ENCODE measurements at places on chromosomes 2 and 18. TPM values are rescaled to one million over a fixed set of nuclear protein-coding genes. Genes with fewer than 3 reads are reported as not detected.

The GCG gene
- polyA plus RNA-seq, result 83.8 TPM

The PSMA8 gene
- polyA plus RNA-seq, result 0.04 TPM

The MYO1B gene
- polyA plus RNA-seq, result 37.9 TPM

The DLGAP1 gene
- 0.69 TPM for polyA plus RNA-seq

The VWA3B gene
- 0.09 TPM for polyA plus RNA-seq

The ACTR3 gene
- 148 TPM for polyA plus RNA-seq

The SEC11C gene
- polyA plus RNA-seq, result 114 TPM

DNA sequence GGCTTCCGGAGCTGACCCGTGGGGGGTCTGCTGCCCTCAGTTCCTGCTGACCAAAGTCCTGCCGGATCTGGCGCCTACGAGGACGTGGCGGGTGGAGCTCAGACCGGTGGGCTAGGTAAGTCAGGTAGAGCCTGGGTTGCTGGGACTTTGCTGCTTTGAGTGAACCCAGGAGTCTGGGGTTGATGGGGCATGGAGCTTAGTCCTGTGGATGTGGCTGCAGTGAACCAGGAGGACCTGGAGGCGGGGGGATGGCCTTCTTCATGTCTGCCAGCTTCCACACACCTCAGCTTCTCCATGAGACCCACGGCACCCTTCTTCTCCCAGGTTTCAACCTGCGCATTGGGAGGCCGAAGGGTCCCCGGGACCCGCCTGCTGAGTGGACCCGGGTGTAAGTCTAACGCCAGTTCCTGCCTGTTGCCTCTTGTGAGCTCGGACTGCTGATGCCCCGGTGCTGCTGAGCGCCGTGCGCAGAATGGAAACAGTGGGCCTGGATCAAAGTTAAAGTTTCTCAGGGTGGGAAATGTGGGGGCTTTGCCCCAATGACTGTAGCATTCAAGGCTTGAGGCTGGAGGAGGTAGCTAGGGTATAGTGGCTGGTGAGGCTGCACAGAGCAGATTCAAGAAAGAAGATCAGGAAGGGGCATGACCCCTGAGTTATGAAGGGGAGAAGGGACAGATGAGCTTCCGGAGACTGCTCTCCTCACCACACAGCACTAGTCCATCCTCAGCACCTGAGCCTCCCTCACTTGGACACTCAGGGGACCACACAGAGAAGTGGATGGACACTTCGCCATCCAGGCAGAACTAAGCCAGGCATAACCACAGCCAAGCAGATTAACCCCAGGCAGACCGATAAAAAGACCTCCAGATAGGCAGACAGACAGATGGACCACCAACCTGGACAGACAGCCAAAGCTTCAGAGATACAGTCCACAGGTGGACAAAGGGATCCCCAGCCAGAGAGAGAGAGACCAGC, 17.3 kb downstream of the PTPN18 start:
- DNase-seq, result no peak

DNA sequence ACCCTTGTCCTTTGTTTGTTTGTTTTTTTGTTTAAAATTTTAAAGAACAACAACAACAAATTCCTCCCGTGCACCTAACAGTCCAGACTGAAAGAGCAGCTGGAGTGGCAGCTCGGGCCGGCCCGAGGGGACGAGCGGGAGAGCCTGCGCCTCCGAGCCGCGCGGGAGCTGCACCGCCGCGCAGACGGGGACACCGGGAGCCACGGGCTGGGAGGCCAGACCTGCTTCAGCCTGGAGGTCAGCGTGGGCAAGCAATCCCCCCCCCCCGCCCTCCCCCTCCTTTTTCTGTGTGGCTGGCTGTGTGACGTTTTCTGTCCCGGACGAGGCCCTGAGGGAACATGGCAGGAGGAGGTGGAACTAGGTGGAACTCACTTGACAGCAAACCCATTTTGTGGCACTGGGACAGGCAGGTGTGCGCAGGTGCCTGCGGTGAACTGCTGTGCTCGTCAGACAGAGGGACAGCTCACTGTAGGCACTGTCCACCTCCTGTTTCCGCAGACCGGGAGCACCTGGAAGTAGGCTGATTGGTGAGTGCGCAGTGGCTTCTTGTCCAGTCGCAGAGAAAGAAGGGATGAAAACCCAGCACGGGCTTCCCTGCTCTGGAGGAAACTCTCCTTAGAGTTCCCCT, 80.6 kb downstream of the MTCL1 start:
- DNase-seq, result no peak

- no peak for DNase-seq
Observed at GRCh38 chr18:711310-711656, 1.1 kb downstream of the ENOSF1 start.

DNA sequence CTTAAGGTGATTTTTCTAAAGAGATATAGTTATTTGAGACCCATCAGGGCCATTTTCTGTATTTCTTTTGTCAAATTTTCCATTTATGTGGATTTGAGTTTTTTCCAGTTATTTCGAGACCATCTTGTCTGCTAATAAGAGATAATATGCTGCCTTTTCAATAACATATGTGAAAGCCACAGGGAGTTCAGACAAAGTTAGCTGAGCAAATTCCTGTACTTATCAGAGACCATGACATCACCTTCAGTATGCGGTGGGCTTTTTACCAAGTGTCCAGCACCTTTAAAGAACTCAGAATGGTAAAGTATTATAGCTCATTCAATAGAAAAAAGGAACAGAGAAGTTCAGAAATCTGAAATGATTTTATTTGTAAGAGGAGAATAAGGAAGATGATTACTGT, 11.7 kb downstream of the MAPK4 start:
- no peak for DNase-seq

DNA sequence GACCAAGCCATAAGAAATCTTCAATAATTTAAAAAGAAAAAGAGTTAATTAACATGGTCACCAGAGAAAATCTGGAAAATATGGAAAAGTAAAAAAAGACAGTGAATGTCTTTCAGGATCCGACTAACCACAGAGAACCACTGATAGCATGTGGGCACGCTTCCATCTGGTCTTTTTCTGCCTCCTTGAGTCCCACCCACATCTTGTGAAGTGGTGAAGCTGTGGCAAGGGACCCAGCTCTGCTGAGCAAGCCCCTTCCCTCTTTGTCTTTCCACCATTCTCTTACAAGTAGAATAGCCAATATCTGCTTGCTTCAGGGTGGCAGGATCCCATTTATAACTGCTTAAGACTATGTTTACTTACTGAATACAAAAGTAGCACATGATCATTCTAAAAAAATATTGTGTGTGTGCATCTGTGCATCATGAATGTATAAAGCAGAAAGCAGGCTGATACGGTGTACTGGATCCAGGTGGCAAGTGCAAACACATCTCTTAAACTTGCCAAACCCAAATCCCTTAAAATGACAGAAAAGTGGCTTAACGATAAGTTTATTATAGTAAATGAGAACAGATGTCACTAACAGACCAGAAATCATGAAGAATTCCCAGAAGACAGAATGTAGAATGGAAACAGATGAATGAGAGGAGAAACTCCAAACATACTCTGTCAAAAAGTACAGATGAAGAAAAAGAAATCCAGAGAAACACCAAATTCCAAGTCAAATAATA, 52.3 kb downstream of the FOXI3 start:
- DNase-seq, result no peak

GRCh38 chr2:157989227-157989626, 112.4 kb upstream of the UPP2 start:
- no peak for DNase-seq

DNA sequence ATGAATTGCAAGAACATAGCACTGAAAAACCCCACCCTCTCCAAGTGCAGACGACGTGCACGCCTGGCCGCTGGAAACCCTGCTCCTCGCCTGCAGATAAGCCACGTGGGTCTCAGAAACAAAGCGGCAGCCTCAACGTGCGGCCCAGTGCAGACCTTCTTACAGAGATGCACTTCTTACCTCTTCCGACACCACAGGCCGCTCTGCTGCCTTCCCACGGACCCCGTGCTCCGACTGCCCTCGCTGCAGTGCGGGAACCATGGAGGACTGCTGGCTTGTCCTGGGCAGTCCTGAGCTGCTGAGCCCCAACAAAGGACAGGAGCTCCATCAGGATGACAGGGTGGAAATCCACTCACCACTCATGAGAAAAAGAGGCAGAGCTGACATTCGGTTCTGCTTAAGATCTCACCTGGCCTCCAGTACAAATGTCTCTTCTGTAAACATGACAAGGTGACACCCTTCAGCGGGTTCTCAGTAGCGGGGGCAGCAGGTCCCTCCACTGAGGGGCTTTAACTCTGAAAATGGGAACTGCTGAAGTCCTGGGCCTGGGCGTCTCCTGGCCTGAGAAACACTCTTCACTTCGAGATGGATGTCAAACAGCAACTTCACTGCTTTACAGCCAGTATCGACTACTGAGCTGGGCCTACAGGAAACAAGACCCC, 6.2 kb downstream of the COPS9 start:
- no peak for DNase-seq

- no peak for DNase-seq
Observed at GRCh38 chr2:173854840-173855239, 110.3 kb downstream of the SP3 start.

GRCh38 chr2:15756011-15756550, 164.4 kb downstream of the DDX1 start:
- DNase-seq, result no peak

DNA sequence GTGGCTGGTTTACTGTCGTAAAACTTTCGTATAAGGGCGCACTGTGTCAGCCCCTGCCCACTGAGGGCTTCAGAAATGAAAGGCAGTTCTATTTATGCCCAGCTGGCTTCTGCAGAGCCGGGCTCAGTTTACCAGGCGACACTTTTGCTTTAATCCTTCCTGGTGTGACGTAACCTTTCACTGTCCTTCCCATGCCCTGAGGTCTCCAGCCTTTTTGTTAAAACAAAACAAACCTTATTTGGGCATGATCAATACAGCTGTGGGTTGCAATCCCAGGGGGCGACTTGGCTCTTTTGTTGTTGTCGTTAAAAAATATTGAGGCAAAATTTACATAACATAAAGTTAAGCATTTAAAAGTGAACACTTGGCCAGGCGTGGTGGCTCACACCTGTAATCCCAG, 85.3 kb downstream of the AGAP1 start:
- DNase-seq, result no peak

- peak; percentile 70 for DNase-seq
Observed at GRCh38 chr2:10428924-10429323, 19.2 kb downstream of the ODC1 start.

GRCh38 chr2:233766416-233766815, 6.3 kb downstream of the UGT1A1 start:
- DNase-seq, result no peak

DNA sequence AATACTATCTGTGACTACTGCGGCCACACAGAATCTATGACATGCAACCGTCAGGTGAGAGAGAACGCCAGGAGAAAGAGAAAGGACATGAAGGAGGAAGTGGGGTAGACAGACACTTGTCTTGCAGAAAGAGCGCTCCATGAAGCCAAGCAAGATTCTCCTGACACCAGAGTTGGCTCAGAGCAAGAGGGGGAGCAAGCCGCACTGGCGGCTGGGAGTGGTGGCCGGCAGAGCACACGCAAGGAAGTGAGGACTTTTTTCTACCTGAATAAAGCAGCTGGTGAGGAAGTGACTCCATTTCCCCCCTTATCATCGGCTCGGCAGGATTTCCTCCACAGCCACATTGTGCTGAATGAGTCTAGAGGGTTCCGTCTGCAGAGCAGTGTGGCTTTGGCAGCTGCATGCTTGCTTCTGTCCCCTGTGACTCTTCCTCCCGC, 181.6 kb downstream of the BCL2 start:
- no peak for DNase-seq
